ENCODE measurements at places on chromosomes 3 and 15.
A peak's percentile ranks its signal among the peaks of the same experiment; 100 is the strongest.

DNA sequence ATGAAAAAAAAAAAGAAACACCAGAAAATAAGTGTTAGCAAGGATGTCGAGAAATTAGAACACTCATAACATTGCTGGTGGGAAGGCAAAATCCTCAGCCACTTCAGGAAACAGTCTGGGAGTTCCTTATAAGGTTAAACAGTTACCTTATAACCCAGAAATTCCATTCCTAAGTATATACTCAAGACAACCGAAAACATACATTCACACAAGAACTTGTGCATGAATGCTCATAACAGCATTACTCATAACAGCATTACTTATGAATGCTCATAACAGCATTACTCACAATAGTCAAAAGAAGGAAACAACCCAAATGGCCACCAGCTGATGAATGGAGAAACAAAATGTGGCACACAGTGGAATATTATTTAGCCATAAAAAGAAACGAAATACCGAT lies 34.8 kb upstream of the DCP1A start:
- no peaks in the 10 kb centered on the region for H3K36me3 ChIP-seq
- no peak overlapping the region for H3K4me3 ChIP-seq
- no peak for DNase-seq
- no peaks in the 10 kb centered on the region for H3K27me3 ChIP-seq
- H3K4me1 ChIP-seq, result no peaks in the 10 kb centered on the region

DNA sequence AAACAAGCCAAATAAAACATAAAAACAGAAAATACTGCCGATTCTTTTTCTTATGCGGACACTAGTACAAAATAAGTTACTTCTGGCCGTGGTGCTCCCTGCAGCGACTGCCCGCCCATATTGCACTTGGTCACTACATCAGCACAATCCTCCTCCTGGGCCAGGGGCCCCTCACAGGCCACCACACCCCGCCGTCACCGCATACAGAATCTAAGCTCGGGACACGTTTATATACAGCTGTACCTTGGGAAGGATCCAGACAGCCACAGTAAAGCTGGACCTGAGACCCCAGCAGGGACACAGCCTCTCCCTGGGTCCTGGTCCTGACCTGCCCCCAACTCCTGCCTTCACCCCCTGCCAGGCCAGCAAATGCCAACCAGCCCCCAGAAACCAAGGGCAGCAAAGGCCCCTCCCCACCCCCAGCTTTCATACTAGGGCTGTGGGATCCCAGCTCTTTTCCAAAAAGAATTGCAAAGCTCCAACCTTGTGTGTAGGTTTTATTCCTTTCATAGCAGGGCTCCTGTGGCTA lies 12.9 kb upstream of the DNAJB8 start:
- no peak for DNase-seq
- no peak overlapping the region for H3K4me3 ChIP-seq
- peaks cover 10% of the 10 kb centered on the region for H3K36me3 ChIP-seq
- H3K4me1 ChIP-seq, result peaks cover 23% of the 10 kb centered on the region

DNA sequence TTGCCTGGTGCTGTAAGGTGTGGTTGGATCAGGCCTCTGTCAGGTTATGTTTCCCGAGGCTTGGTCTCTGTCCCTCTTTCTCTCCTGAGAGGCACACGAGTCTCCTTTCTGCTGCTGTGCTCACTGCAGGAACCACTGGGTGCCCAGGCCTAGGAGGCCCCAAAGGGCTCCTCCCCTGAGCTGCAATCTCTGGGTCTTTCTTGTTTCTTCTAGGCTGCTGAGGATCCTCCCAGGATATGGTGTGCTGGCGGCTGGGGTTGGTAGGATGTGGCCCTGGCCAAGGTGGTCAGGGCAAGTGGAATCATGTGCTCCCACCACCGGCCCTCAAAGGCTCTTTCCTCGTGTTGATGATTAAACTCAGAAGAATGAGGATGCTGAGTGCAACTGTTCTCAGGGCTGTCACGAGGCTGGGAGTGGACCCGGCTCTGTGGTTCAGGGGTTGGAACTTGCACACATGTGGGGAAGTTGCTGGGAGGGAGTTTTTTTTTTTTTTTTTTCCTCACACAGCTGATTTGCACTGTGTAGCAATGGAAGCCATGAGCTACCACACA lies 43.6 kb upstream of the CTSH start:
- DNase-seq, result peak; percentile 92
- peaks cover 52% of the 10 kb centered on the region for H3K4me1 ChIP-seq
- H3K36me3 ChIP-seq, result no peaks in the 10 kb centered on the region
- H3K27ac ChIP-seq, result peak overlapping the region; percentile 49
- H3K27me3 ChIP-seq, result no peaks in the 10 kb centered on the region

GRCh38 chr3:65762235-65762580 lies 276.5 kb downstream of the MAGI1 start:
- no peak overlapping the region for H3K27ac ChIP-seq
- H3K27me3 ChIP-seq, result no peaks in the 10 kb centered on the region
- no peak overlapping the region for H3K4me3 ChIP-seq
- H3K4me1 ChIP-seq, result peaks cover 4% of the 10 kb centered on the region

DNA sequence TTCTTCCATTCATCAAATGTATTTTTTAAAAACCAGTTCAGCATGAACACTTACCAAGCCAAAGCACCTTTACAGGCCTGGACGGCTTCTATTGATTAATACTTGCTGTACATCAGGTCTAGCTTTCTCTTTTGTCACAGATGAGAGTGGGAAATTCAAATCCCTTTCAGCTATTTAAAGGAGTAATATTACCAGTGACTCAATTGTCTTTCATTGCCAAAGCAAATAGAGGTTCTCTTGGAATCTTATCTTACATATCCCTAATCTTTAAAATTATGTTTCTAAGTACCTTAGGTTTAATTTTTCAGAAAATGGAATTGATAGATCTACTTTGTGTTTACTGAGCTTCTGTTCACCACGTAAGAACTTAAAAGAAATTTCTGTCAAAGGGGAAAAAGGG lies 922.9 kb downstream of the NSUN3 start:
- no peak overlapping the region for H3K27ac ChIP-seq
- no peak overlapping the region for H3K4me3 ChIP-seq
- no peak for DNase-seq
- no peaks in the 10 kb centered on the region for H3K4me1 ChIP-seq

GRCh38 chr3:36258421-36258820 lies 121.9 kb upstream of the STAC start:
- no peaks in the 10 kb centered on the region for H3K4me1 ChIP-seq
- H3K4me3 ChIP-seq, result no peak overlapping the region
- DNase-seq, result no peak
- no peaks in the 10 kb centered on the region for H3K36me3 ChIP-seq
- H3K27ac ChIP-seq, result no peak overlapping the region
- no peaks in the 10 kb centered on the region for H3K27me3 ChIP-seq

DNA sequence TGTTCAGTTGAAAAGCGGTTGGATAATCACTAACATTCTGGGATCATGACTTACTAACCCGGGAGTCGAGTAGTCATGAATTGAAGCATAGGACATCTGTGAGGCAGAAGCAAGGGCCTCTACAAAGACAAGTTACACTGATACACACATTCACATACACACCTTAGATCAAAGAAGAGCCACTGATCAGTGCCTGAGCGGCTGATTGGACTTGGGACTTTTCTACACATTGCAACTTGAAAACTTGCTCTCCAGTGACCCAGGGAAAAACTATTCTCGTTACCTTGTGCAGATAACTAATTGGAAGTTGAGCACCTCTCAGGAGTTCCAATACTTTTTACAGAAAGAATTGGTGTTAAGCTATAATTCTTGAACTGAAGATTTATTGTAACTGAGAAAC lies 206.0 kb downstream of the CDIN1 start:
- no peak overlapping the region for H3K27ac ChIP-seq
- H3K27me3 ChIP-seq, result no peaks in the 10 kb centered on the region
- no peaks in the 10 kb centered on the region for H3K4me1 ChIP-seq
- H3K36me3 ChIP-seq, result no peaks in the 10 kb centered on the region

GRCh38 chr3:165185707-165186327 lies 10.4 kb downstream of the SLITRK3 start:
- no peak overlapping the region for H3K4me3 ChIP-seq
- no peaks in the 10 kb centered on the region for H3K4me1 ChIP-seq
- H3K36me3 ChIP-seq, result no peaks in the 10 kb centered on the region
- no peaks in the 10 kb centered on the region for H3K27me3 ChIP-seq
- peak; percentile 22 for DNase-seq

All from lower lobe of right lung (tissue), 2 donors.